NB4 (cell line): ENCODE measurements at places on chromosomes 12 and 14.
A peak's percentile ranks its signal among the peaks of the same experiment; 100 is the strongest.

DNA sequence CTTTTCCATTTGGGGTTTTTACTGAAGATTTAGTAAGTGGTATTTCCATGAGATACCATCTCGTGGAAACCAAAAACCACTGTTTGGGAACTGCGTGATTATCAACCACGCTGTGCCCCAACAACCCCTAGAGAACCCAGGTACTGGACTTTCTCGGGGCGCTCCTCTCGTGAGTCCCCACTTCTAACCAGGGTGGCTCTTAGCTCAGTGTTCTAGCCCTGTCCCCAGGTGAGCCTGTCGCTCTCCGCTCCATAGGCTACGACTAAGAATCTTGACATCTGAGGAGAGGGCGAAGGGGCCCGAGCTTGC lies 686 bp downstream of the MCRS1 start:
- DNase-seq = no peak

- DNase-seq = no peak
These were observed 29.4 kb upstream of the CIPC start for GRCh38 chr14:77068517-77069200.

DNA sequence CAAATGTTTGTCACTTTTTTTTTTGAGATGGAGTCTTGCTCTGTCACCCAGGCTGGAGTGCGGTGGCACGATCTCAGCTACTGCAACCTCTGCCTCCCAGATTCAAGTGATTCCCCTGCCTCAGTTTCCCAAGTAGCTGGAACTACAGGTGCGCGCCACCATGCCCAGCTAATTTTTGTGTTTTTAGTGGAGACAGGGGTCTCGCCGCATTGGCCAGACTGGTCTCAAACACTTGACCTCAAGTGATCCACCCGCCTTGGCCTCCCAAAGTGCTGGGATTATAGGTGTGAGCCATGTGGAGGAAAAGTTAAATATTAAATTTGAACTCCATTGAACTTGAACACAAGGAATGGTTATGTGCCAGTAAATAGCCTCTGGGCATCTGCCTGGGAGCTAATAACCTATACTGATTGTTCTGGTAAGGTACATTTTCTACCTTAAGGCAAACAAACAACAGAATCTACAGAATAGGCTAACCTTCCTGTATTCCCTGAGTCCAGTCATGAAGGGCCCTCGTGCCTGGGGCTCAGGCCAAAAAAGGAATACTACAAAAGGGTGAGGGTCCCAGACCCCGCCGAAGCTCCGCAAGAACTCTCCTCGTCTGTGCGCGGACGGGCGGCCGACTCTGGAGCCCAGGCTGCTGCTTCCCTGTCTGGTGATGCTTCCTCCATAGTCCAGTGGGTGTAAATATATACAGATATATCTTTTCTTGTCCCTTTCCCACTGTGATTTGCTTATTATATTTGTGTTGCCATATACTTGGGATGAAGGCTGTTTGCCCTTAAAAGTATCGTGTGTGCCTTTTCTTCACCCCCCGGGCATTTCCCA lies 74.0 kb upstream of the EIF5 start:
- DNase-seq = no peak

GRCh38 chr12:108594323-108594903 lies 3.5 kb downstream of the TMEM119 start:
- DNase-seq = no peak

DNA sequence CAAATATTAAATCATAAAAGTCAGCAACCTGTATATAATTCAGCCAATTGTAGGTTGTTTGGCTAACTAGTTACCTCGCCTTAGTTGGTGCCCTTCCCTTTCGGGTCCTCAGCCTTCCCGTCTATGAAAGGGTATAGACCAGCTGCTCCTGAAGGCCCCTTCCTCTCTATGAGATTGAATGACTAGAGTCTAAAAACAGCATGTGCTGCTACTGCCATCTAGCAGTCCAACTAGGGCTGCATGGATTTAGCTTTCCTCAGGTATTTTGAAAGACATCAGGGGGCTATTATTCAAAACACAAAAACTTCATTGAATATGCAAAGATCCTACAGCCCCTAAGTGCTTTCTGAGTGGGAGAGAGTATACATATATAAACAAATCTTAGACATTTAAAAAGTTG lies 37.0 kb upstream of the TMEM263 start:
- DNase-seq = peak; percentile 60
